Lung (tissue), 17 donors: ENCODE measurements at places on chromosomes 2 and 18.

- no peak for DNase-seq
Observed at GRCh38 chr2:78985558-78985957, 39.9 kb upstream of the REG3G start.

GRCh38 chr2:215019521-215020145 is 118.8 kb downstream of the ABCA12 start:
- no peak for DNase-seq

DNA sequence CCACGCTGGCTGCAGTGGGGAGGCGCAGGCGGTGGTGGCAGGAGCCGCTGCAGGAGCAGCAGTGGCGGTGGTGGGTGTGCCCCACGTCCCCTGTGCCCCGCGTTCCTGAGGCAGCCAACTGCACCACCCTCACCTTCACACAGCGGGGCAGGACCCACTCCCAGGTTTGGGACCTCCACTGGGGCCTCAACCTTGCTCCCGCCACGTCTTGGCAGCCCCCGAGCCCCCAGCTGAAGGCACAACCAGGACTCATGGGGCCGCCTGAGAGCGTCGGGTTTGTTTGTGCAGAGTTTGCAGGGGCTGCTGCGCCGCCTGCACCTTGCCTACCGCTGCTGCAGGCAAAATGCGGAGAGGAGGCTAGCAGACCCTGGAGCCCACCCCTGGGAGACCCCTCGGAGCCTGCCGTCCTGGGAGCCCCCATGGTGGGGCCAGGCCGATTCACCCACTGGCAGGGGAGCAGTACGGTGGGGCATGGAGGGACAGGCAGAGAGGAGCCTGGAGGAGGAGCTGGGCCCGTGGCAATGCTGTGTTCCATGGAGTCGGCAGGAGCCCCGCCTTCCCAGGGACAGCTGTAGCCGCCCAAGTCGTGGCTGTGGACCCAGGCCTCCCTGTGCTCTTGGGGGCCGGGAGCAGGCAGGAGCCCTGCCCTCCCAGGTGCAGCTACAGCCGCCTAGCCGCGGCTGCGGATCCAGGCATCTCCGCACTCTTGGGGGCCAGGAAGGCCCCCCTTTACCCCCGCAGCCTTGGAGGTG is 14.7 kb upstream of the EML6 start:
- DNase-seq = peak; percentile 51

GRCh38 chr2:169254774-169255173 is 107.6 kb downstream of the LRP2 start:
- no peak for DNase-seq

GRCh38 chr2:70851704-70852103 is 16.1 kb upstream of the CD207 start:
- no peak for DNase-seq

- DNase-seq = no peak
Observed at GRCh38 chr2:149191915-149192314, 138.5 kb upstream of the LYPD6 start.

- DNase-seq = no peak
Observed at GRCh38 chr2:21245565-21245964, 121.8 kb downstream of the TDRD15 start.

- DNase-seq = peak; percentile 24
Observed at GRCh38 chr2:196336207-196336606, 164.8 kb upstream of the STK17B start.

DNA sequence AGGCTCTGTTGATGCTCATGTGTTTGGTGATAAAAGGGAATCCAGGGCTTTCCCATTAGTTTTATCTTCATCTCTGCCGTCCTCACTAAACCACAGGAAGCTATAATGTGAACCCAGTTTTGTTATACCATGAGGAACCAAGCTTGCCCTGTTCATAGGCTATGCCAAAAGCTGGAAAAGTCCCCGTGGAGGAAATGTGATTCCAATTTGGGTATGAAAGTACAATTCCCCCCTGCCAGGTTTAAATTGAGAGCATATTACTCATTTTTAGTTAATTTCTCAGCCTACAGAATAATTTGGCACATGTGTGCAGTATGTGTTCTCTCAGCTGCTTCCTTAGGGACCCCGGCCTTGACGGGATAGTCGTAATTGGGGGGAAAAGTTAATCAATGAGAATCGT is 327.4 kb downstream of the RND3 start:
- no peak for DNase-seq
